Natural killer cell (primary cell): ENCODE measurements at places on chromosomes 7 and 10.

GRCh38 chr7:86411814-86412213 is 231.9 kb upstream of the GRM3 start:
- DNase-seq = no peak

- no peak for DNase-seq
These were observed 23.9 kb upstream of the ZNF273 start for GRCh38 chr7:64879086-64879730.

- DNase-seq = no peak
These were observed 1.2 kb downstream of the MAPK8 start for GRCh38 chr10:48307711-48308018.

GRCh38 chr10:19012111-19012510 is 36.5 kb upstream of the MALRD1 start:
- no peak for DNase-seq

DNA sequence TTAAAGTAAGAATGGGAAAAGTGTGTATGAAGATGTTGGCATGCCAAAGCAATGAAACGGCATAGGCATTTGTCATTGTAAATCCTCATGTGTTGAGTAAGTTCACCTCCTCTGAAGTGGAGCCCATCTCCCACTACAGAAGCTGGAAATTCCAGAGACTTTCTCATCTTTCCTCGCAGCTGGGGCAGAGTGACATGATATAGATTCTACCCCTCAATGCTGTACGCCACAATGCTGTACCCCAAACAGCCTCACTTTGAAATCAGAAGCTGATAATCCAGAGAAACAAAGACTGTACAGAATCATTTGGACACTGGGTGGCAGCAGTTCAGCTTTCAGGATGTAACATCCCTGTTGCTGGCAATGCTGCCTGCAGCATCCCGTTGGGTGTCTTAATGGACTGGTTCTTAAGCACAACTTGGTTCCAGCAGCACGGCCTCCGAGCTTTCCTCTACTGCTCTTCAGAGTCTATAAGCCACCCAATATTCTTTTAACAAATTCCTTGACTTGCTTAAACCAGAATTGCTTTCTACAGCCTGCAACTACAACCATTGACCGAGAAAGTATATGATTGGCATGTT is 18.8 kb downstream of the ZC3HAV1L start:
- DNase-seq = peak; percentile 83

GRCh38 chr10:51260376-51260775 is 186.1 kb downstream of the PRKG1 start:
- DNase-seq = no peak

- DNase-seq = no peak
These were observed 130.3 kb downstream of the NRF1 start for GRCh38 chr7:129741743-129742213.

- no peak for DNase-seq
These were observed 45.4 kb upstream of the MACROH2A2 start for GRCh38 chr10:70007116-70007820.

DNA sequence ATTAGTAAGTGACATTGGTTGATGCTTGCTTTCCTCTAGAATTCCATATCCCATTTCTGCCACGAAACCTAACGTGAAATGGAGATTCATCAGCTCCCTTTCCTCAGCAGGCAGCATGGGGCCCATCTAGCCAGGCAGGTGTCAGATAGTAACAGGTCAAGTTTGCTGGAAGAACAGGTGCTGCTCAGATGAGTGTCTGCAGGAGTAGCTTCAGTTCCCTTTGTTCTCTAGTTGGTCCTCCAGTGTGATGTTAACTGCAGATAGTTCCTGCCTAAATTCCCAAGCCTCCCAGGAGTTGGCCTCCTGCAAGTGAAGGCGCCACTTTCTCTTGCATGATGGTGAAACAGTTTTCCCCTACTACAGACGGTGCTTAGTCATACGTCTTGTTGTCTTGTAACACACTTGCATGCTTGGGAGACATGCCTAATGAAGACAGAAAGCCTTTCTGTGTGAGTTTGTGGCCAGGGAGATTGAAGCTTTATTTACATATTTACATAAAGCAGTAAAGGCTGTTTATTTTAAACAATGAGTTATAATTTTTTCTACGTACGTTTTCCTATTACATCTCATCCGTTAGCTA is 175.4 kb downstream of the CHN2 start:
- no peak for DNase-seq

- no peak for DNase-seq
These were observed 14.2 kb downstream of the KCNH2 start for GRCh38 chr7:150963707-150964559.

GRCh38 chr7:117132321-117133120 is 179.2 kb downstream of the ST7 start:
- no peak for DNase-seq

GRCh38 chr7:55158541-55159382 is 139.9 kb downstream of the EGFR start:
- DNase-seq = no peak

DNA sequence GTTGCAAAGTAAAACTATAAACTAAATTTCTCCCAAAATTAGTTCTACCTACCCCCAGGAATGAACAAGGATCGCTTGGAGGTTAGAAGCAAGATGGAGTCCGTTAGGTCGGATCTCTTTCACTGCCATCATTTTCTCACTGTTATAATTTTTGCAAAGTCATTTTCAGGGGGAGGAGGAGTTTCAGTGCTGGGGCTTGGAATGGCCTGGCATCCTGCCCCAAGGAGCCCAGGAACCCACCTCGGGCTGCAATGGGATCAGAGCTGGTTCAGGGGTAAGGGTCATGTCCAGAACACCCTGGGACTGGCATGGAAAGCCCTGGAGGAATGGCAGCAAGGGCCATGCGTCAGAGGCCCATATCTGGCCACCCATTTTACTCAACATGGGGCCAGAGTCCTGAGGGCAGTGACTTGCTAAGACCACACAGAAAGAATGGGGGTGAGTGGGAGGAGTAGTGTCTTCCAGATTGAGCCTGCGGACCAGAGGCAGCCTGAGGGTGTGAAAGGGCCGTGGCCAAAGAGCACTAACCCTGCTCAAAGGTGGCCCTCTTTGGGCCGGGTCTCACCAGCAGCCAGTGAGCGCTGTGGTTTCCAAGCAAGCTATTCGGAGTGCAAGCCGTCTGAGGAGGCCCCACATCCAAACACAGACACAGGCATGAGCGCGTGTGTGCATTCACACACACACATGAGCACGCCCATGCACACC is 31.8 kb downstream of the GPRIN2 start:
- DNase-seq = no peak

DNA sequence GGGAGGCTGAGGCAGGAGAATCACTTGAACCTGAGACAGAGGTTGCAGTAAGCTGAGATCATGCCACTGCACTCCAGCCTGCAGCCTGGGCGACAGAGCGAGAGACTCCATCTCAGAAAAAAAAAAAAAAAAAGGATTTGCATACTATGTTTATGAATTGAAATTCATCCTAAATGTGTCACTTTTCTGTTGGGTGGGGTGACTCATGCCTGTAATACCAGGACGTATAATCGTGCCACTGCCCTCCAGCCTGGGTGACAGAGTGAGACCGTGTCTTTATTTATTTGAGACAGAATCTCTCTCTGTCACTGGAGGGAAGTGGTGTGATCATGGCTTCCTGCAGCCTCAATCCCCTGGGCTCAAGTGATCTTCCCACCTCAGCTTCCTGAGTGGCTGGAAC is 5.8 kb downstream of the ZNF212 start:
- no peak for DNase-seq

DNA sequence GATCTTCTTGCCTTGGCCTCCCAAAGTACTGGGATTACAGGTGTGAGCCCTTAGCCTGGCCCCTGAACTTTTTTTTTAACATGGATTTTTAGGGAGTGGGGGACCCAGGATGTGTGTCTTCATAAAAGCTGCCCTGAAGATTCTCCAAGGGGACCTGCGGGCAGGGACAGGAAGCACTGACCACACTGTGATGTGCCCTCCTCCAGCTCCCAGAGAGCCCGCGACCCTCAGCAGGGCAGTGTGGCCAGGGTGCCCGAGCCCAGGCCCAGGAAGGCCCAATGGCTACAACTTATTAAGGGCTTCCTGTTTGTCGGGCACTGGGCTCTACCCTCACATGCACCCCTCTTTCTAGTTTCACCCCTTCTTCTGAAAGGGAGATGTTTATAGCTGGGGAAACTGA is 2.5 kb upstream of the RET start:
- no peak for DNase-seq

- peak; percentile 50 for DNase-seq
These were observed 1.1 kb downstream of the DENND11 start for GRCh38 chr7:141700848-141701371.

GRCh38 chr10:109114579-109114978 is 808.7 kb downstream of the XPNPEP1 start:
- DNase-seq = no peak

DNA sequence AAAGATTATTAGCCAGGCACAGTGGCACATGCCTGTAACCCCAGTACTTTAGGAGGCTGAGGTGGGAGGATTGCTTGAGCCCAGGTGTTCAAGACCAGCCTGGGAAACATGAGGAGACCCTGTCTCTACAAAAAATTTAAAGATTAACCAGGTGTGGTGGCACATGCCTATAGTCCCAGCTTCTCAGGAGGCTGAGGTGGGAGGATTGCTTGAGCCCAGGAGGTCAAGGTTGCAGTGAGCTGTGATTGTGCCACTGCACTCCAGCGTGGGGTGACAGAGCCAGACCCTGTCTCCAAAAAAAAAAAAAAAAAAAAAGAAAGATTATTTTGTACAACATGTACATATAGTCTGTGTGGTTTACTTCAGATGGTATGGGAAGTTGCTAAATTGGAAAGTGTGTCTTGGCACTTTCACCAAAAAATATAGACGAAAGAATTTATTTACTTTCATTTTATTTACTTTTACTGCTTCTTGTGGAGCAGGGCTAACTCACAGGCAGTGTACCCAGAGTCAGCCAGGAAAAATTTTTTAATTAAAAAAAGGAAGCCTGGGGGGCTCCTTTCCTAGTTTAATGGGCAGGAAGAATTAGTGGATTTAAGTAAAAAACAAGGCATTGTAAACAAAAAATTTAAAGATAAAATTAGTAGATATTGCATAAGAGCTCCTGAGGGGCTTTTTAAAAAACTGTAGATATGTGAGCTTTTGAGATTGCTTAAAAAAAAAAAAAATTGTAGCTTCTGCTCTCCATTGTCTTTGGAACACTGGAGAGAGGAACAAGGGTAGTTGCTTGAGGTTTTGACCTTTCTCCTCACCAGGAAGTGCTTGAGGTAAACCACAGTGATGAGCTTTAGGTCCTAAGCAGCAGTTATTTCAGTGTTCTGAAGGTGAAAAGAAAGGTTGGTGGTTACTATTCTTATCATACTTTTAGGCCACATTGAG is 44.6 kb upstream of the VDAC2 start:
- DNase-seq = peak; percentile 52

DNA sequence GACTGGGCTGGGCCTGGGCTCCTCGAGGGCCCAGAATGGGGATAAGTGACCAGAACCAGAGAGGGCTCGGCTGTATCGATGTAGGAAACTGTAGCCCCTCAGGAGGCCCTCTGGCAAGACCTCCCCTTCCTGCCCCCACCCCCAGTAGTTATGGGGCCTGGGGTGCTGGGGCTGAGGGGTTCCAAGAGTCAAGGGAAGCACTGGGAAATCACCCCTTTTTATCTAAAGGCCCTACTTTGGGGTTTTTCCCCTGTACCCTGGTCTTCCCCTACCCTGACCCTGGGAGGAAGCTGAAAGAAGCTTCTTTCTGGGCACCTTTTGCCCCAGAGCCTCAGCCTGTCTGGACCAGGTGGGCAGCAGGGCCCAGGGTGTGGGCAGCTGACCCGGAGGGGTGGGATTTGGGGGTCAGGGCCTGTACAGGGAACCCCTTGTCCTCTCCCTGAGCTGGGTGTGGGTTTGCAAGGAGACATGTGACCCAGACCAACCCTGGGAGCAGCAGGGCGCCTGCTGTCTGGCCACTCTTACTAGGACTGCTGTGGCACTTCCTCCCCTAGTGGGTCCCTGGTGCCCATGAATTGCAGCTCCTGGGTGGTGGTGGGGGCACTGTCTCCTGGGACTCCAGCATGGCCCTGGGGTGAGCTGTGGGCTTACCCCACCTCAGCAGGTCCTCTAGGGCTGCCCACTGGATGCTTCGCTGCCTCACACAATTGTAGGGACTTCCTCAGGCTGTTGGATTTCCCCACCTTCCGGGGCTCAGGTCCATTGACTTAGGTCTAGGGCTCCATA is 1.5 kb downstream of the IRF5 start:
- no peak for DNase-seq

DNA sequence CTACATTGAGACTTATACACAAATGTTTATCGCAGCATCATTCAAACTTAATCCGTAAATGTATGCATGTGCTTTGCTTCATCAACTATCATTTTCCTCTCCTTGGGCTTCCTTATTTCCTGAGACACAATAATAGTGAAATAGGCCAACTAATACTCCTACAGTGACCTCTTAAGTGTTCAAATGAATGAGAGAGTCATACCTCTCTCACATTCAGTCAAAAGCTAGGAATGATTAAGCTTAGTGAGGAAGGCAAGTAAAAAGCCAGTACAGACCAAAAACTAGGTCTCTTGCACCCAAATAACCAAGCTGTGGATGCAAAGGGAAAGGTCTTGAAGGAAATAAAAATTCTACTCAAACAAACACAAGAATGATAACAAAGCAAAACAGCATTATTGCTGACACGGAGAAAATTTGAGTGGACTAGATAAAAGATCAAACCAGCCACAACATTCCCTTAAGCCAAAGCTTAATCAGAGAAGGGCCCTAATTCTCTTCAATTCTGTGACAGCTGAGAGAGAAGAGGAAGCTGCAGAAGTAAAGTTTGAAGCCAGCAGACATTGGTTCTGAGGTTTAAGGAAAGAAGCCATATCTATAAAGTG is 72.3 kb downstream of the GLCCI1 start:
- no peak for DNase-seq

DNA sequence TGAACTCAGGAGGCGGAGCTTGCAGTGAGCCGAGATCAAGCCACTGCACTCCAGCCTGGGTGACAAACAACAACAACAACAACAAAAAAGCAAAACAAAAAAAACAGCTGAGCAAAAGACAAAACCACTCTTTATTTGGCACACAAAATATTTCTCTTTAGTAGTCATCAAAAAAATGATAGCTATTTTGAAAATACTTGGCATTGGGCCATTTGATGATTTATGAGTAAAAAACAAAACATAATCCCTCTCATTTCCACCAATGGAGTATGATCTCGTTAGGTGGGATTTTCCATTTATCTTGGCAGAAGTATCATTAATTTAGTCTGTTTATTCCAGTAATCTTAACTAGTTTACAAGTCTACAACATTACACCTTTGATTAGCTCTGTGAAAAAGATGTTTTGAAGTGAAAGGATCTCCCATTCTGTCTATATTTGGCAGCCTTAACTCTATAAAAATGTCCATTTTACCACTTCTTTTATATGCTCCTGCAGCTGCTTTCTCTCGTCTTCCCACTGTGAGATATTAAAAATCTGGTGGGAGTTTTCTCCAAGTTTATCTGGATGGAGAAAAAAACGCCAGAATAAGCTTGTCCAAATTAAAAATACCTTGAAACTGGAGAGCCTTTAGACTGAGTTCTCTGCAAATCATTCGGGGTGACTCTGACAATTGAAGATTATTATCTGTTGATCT is 58.8 kb upstream of the AGMO start:
- no peak for DNase-seq

DNA sequence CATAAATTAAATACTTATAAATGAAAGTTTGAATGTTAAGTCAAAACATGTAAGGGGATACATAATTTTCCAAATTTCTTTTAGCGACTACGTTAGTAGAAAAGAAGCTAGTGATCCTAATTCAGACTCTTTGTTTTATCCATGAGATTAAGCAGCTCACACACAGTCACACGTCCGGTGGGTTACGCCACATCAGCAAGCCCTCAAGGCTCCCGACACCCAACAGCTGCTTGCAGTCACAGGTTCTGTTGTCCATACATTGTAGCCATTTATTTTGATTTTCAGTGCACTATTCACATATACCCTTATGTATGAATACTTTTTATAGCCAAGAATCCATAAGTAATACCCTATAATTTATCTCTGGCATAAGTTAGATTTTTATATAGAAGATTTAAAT is 39.5 kb downstream of the XRCC2 start:
- no peak for DNase-seq
